Activated CD4-positive, CD25-positive, alpha-beta regulatory T cell treated with anti-CD3 and anti-CD28 coated beads, Interleukin-2, amount 50 U/mL, for 24 hours (primary cell): ENCODE measurements at places on chromosomes 3 and 15.

GRCh38 chr3:17905996-17906395 is 163.6 kb upstream of the TBC1D5 start:
- ATAC-seq, result no peak

DNA sequence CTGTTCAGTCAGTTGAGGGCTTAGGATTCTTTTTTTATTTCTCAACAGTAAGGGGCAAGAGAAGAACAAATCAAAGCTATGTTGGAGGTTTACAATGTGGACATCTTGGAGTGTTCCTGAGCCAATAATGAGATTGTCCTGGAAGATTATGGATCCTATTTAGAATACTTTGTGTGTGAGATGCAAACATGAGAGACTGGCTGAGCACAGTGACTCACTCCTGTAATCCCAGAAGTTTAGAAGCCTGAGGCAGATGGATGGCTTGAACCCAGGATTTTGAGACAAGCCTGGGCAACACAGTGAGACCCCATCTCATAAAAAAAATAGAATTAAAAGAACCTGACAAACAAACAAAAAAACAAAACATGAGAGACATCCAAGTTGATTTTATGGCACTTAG is 351.6 kb downstream of the GAP43 start:
- no peak for ATAC-seq

- ATAC-seq, result no peak
Observed at GRCh38 chr15:43390723-43391122, 19.8 kb downstream of the TUBGCP4 start.

DNA sequence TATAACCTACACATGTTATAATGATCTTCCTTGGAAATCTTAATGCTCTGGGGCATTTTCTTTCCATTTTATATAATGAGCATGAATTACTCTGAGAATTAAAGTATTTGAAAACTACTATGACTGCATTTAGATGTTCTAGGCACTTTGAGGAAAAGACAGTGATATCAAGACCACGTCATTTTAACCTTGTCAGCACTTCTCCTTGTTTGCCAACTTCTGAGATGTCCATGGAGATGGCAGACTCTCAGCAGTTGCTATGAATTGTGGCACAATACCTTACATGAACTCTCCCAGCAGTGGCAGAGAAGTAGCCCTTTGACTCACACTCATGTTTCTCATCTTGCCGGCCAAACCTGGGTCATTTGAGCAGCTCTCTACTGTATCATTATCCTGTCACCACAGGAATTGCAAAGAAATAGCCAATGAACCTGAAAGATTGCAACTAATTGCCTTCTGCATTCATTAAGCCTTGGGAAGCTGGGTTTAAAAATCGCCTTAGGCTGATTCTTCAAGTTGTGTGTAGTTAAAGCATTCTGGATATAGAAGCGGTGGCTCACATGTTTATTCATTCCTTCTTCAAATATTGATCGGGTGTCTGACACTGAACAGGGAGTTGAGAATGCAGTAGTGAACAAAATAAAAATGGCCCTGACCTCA is 272.2 kb upstream of the CFAP20DC start:
- ATAC-seq, result no peak

- no peak for ATAC-seq
Observed at GRCh38 chr3:186003610-186004009, 65.8 kb upstream of the TRA2B start.

GRCh38 chr15:40543631-40544294 is 21.1 kb downstream of the CCDC32 start:
- peak; percentile 49 for ATAC-seq
